ENCODE measurements at places on chromosomes 2 and 18.

GRCh38 chr18:35061804-35062203 is 20.6 kb downstream of the MAPRE2 start:
- DNase-seq: no peak

DNA sequence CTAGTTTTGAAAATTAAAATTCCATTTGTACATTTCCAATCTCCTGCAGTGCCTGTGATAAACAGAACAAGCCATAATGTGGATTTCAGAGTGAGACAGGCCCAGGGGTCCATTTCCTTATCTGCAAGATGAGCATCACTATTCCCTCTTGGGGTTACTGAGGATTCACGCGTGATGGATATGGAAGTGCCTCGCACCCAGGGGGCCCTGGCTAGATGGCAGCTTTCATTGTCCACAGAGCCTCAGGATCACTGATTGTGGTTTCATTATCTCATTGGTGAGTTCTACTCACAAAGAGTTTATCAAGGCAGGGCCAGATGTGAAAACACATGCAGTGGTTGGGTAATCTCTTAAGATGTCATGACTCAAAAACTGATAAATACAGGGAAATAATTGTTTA is 11.6 kb downstream of the CNGA3 start:
- no peak for DNase-seq

- no peak for DNase-seq
These were observed 1.6 kb upstream of the MAP2 start for GRCh38 chr2:209422191-209422754.

- DNase-seq: no peak
These were observed 10.0 kb downstream of the KLF11 start for GRCh38 chr2:10053351-10053750.

GRCh38 chr2:234448506-234449184 is 48.2 kb downstream of the ARL4C start:
- no peak for DNase-seq

GRCh38 chr18:57890266-57890665 is 87.2 kb upstream of the ATP8B1 start:
- DNase-seq: no peak

DNA sequence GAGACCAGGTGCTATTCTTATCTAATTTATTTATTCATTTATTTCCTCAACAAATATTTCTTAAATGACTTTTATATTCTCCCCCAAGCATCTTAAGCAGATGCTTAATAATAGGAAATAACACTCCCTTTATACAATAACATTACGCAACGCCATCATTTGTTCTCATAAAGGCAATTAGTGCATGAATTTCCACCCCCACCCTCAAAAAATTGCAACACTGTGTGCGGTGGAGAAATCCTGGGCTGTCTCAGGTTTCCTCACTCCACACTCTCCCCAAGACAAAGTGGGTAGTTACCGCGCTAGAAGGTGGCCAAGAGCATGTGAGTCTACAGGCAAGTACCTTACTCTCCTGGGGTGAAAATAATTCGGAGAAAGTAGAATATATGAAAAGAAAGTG is 37.0 kb upstream of the CTDP1 start:
- DNase-seq: no peak

- peak; percentile 63 for DNase-seq
These were observed 617 bp downstream of the FOSL2 start for GRCh38 chr2:28393114-28393836.

GRCh38 chr2:188878716-188879115 is 95.5 kb upstream of the COL3A1 start:
- DNase-seq: no peak

DNA sequence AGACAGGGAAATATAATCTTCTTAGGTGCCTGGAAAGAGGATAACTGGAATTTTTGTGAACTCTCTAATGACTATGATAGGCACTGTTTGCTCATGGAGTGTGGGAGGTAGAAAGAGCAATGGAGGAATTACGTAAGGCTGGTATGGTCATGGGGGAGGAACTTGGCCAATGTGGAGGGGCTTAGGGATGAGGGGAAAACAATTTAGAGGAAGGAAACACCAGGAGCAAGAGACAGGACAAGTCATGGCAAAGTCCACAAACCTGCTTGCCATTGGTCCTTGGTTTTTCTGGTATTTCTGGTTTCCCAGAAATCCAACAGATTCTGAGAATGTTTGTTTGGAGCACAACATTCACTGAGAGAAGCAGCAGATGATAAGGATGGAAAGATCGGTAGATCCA is 274.2 kb downstream of the DYSF start:
- no peak for DNase-seq

- no peak for DNase-seq
These were observed 12.2 kb downstream of the METAP1D start for GRCh38 chr2:172011812-172012575.

GRCh38 chr2:100888601-100889000 is 68.7 kb downstream of the NPAS2 start:
- DNase-seq: no peak

- no peak for DNase-seq
These were observed 33.0 kb downstream of the RAB1A start for GRCh38 chr2:65096948-65097347.

DNA sequence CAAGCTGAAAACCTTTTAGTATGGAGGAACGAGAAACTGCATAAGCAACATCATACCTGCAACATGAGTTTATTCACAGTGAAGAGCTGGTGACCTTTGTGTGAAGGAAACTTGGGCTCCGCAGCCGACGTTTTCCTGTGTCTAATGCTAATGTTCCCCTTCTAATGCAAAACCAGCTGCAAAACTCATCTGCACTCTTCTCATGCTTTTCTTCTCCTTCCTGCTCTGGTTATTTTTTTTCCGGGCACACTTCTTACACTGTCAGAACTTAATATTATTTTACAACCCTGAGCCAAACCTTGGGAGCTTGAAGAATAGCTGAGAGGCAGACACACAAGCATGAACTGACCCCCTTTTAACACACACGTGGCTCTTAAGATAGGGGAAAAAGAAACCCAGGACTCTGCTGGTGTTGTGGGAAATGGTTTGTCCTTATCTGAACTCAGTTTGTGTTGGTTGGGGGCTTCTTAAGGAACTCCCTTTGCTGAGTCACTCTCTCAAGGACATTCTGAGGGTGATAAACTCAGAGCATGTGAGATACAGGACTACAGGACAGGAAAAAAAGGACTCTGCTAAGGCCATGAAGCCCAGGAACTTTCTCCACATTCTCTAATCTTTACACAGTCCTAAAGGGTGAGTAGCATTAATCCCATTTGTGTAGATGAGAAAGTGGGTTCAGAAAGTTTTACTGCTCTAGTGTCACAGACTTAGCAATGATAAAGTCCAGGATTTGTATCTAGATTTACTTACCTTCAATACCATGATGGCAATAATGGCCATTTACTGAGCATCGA is 439.3 kb upstream of the TRIB2 start:
- no peak for DNase-seq

GRCh38 chr2:1286929-1287328 is 126.3 kb upstream of the TPO start:
- DNase-seq: no peak

GRCh38 chr2:8452296-8452695 is 229.6 kb upstream of the ID2 start:
- no peak for DNase-seq

DNA sequence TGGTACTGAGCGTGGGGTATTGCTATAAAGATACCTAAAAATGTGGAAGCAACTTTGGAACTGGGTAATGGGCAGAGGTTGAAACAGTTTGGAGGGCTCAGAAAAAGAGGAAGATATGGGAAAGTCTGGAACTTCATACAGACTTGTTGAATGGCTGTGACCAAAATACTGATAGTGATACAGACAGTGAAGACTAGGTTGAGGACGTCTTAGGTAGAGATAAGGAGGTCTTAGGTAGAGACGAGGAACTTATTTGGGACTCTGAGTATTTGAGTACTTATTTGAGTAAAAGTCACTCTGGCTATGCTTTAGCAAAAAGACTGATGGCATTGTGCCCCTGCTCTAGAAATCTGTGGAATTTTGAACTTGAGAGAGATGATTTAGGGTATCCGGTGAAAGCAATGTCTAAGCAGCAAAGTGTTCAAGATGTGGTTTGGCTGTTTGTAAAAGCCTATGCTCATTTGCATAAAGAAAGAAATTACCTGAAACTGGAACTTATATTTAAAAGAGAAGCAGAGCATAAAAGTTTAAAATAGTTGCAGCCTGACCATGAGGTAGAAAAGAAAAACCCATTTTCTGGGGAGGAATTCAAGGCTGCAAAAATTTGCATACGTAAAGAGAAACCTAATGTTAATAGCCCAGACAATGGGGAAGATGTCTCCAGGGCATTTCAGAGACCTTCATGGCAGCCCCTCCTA is 219.6 kb downstream of the PDE1A start:
- no peak for DNase-seq

DNA sequence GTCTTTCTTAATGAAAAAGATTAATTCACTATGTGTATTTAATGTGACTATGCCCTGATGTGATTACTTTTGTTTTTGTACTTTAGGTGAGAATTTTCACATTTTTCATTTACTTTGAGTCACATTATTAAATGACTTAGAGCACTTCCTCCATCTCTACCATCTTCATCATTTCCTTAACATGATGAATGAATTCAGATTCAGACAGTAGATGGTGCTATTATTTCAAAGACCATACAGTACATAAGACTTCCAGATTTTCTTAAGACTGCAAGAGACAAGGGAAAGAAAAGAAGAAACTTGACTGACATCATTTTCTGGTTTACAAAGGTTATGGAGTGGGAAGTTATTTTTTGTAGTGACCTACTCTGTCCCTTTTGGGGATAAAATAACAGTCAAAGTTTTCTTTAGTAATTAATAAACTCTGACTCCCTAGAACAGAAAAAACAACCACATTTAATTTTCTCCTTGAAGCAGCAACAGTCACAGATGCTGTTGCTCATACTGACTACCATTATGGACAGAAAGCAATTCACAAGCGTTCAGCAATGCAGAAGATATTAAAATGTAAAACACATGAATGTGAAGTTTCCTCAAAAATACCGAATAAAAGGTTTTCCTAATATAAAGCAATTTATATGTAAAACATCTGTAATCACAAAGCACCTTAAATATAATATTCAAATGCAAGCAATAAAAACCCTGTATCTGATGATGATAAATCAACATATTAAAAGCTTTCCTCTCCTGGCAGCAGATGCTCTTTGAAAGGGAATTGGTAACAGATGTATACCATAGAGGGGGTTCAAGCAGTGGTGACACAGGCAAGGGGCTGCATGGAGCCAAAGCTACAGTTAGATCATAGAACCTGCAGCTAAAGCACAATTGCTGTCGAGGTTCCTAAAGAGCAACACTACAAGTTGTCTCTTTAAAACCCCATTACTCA is 1010.9 kb upstream of the NXPH2 start:
- DNase-seq: peak; percentile 36

DNA sequence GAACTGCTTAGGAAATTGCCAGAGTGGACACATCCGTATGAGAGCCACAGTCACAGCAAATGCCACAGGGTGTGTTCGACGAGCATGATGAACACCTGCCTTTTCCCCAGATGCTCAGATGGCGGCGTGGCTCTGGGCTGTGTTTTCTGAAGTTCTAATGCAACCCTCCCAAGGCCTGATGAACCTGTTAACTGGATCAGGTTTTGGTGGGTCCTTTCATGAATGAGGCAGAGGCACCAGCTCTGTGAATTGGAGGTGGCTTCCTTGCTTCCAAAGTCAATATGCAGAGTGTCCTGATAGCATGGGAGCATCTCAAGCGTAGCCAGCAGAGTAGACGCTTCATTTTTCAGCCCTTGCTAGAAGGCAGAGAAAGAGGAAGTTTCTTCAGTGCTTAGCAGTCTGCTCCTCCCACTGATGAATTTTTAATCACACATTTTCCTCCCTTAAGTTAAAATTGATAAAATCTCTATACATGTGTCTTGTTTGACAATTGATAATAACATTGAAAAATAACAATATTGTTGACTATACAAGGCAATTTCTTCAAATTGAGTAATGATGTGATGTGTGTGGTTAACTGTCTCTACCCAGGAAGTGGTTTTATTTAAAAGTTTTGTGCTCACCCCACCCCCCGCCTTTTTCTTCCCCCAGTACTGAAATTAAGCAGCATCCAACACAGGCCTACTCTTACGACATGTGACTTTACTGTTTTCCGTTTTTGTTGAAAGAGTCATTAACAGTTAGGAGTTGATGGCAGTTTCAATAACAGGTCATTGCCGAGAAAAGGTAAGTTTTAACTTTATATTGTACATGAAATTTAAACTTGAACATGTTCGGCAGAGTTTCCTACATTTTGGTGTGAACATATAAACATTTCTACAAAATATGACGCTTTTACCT is at the start of gene ARHGAP15:
Gene ARHGAP15, plus strand, starts transcription at position 739 of the 900 bp plus-strand sequence.
- no peak for DNase-seq

Measured in A549 (cell line).